CD4-positive, alpha-beta T cell (primary cell): ENCODE measurements at places on chromosomes 12 and 14.
A peak's percentile ranks its signal among the peaks of the same experiment; 100 is the strongest.

DNA sequence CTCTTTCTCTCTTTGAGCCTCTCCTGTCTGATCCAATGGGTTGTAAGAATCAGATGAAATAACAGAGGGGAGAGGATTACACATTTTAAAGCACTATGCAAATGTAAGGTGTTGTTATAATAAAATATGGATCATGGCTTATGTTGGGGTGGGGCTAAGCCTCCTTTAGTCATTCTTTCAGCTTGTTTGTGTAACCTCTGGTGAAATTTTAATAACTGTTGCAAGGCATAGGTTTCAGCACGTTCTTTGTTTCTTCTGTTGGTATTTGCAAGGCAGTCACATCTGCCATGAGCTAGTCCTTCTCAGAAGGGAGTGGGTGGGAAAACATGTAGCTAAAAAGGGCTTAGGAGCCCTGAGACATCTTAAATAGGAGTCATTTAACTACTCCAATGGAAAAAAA is 74.8 kb upstream of the FRMD6 start:
- no peak overlapping the region for H3K27ac ChIP-seq
- peaks cover 22% of the 10 kb centered on the region for H3K27me3 ChIP-seq
- no peaks in the 10 kb centered on the region for H3K4me1 ChIP-seq
- no peak overlapping the region for H3K4me3 ChIP-seq

DNA sequence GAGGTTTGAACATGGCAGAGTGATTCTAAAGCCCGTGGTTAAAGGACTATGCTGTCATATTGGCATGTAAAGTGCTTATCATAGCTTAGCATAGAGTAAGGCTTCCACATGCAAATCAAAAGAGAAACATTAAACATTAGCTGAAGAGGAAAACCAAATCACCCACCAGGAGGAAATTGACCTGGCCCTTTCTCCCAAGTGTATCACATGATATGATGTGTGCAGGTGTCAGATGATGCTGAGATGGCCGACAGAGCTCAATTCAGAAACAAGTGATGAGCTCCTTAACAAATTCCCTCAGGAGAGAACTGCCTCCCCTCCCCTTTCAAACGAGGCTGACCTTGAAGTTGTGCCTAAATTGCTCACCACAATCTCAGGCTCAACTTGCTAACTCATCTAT is 217.1 kb upstream of the BTG1 start:
- H3K27ac ChIP-seq = peak overlapping the region; percentile 73
- peaks cover 29% of the 10 kb centered on the region for H3K4me1 ChIP-seq
- H3K27me3 ChIP-seq = no peaks in the 10 kb centered on the region
- no peaks in the 10 kb centered on the region for H3K36me3 ChIP-seq
- no peak for DNase-seq

DNA sequence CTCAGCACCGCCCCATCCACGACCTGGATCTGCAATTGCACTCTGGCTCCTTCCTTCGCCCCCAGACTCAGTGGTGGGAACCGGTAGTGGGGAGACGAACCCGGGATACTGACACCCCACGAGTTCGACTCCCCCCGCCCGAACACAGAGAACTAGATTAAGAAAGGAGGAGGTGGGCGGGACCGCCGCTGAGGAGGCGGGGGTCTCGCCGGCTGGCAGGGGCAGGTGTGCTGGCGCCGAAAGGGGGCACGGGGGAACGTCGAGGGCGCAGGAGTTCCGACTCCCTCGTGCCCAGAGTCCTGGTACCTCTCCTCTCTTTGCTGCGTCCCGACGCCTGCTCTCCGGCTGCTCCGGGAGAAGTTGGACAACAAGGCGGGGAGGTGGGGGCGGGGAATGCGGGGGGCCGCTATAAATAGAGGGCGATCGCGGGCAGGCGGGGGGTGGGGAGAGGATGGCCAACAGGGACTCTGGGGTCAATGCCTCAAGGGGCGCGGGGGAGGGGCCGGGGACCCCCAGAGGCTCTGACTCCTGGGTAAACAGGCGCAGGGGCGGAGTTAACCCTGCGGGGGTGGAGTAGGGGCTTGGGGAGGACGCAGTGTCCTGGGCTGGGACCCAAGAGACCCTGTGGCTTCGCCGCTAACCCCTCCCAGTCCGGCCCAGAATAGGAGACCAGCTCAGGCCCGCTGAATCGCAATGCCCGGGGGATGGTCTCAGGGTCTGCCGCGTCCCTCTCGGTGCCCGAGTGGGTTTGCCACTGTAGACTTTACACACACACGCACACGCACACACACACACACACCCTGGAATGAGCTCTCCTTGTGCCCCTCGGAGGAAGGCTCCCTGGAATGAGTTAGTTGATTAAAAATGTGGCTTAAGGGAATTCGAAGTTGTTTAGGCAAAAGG is 761 bp upstream of the NDRG2 start:
- peaks cover 28% of the 10 kb centered on the region for H3K4me1 ChIP-seq
- peaks cover 3% of the 10 kb centered on the region for H3K36me3 ChIP-seq
- H3K27me3 ChIP-seq = no peaks in the 10 kb centered on the region
- no peak for DNase-seq
- no peak overlapping the region for H3K27ac ChIP-seq

- no peaks in the 10 kb centered on the region for H3K4me1 ChIP-seq
- no peaks in the 10 kb centered on the region for H3K27me3 ChIP-seq
- no peaks in the 10 kb centered on the region for H3K36me3 ChIP-seq
- H3K4me3 ChIP-seq = no peak overlapping the region
- DNase-seq = no peak
Observed at GRCh38 chr14:97848317-97848980, 1051.3 kb downstream of the VRK1 start.

DNA sequence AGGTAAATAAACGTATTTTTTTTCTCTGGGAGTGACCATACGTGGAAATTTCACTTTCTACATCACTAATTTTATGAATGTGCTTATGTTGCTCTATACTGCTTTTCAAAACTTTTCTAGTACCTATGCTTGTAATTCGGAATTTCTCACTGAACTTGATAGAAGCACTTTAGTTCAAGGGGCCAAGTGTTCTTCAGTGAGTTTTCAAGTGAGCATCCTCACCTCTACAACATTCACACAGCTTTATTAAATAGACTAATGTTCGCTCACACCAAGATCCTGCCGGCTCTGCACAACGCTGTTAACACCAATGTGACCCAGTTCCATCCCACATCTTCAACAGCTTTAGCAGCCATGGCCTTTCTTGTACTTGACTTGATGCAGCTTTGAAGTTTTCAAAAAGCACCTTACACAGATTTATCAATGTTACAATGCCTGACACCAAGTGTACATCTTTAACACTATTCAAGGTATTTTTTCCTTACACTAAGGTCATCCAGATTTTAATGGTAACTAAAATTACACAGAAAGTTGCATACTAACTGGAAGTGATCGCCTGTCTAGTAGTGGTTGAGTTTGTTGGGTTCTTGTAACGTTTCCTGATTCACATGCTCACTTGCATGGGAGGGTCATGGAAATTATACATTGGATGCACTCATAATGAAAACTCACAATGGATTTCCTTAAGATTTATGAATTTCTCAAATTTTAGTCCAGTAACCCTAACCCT is 4.5 kb downstream of the UBC start:
- no peak overlapping the region for H3K27ac ChIP-seq
- peaks cover 27% of the 10 kb centered on the region for H3K36me3 ChIP-seq
- no peak overlapping the region for H3K4me3 ChIP-seq
- H3K4me1 ChIP-seq = peaks cover 33% of the 10 kb centered on the region
- no peaks in the 10 kb centered on the region for H3K27me3 ChIP-seq
